NCI-H2107 (cell line): ENCODE measurements at places on chromosomes 5 and 9.

DNA sequence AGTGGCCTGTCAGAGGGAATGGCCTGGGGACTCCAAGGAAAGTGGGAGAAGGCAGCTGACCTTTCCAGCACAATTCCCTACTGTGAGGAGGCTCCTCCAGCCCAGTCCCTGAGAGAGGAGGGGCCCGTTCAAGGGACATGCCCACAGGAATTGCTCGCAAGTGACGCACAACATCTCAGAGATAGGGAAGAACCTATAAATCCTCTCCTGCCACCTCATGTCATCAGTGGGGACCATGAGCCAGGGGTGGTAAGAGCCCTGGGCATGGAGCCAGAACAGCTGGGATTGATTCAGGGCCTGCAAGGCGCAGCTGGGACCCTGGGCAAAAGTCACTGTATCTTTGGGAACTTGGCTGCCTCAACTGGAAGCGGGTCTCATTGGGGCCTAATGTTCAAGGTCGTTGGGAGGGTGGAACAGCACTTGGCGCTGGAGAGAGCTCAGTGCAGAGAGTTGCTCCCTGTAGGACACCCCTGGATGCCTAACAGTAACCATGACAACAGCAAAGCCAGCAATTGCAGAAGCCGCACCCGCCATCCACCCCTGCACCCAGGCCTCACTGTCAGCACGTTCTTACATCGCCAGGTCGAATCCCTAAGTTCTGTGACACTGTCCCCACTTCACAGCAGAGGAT is 41.3 kb upstream of the ORM1 start:
- no peak for DNase-seq

GRCh38 chr9:6562201-6562600 is 83.3 kb downstream of the GLDC start:
- no peak for DNase-seq

- DNase-seq: no peak
Measured at GRCh38 chr5:132202711-132203463, 24.8 kb downstream of the P4HA2 start.

- DNase-seq: no peak
Measured at GRCh38 chr5:170190436-170191134, 42.2 kb upstream of the C5orf58 start.

GRCh38 chr9:73049280-73049679 is 96.4 kb upstream of the ALDH1A1 start:
- DNase-seq: no peak

DNA sequence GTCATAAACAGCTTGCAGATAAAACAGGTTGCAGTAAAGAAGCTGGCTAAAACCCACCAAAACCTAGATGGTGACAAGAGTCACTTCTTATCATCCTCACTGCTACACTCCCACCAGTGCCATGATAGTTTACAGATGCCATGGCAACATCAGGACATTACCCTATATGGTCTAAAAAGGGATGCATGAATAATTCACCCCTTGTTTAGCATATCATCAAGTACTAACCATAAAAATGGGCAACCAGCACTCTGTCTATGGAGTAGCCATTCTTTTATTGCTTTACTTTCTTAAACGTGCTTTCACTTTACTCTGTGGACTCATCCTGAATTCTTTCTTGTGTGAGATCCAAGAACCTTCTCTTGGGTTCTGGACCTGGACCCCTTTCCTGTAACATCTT is 6.7 kb upstream of the SOX30 start:
- DNase-seq: no peak

- DNase-seq: no peak
Measured at GRCh38 chr9:132218208-132218607, 56.4 kb downstream of the NTNG2 start.

- no peak for DNase-seq
Measured at GRCh38 chr5:126374109-126374416, 49.1 kb upstream of the GRAMD2B start.

DNA sequence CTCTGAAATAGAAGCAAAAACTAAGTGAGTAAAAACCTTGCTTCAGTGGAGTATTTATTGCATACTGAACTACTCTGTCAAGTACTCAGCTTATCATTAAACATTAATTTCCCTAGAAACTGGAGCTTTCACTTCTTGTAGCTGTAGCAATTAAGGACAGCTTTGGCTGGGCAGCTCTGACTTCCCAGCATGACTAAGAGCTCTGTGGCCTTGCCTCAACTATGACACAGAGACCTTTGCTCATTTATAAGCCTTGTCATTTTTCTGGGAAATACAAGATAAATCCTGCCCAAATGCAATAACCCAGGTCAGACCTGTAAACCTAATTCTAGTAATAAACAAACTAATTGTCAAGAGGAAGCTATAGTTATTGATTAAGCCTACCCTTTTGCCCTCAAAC is 65.4 kb upstream of the STK32A start:
- no peak for DNase-seq

DNA sequence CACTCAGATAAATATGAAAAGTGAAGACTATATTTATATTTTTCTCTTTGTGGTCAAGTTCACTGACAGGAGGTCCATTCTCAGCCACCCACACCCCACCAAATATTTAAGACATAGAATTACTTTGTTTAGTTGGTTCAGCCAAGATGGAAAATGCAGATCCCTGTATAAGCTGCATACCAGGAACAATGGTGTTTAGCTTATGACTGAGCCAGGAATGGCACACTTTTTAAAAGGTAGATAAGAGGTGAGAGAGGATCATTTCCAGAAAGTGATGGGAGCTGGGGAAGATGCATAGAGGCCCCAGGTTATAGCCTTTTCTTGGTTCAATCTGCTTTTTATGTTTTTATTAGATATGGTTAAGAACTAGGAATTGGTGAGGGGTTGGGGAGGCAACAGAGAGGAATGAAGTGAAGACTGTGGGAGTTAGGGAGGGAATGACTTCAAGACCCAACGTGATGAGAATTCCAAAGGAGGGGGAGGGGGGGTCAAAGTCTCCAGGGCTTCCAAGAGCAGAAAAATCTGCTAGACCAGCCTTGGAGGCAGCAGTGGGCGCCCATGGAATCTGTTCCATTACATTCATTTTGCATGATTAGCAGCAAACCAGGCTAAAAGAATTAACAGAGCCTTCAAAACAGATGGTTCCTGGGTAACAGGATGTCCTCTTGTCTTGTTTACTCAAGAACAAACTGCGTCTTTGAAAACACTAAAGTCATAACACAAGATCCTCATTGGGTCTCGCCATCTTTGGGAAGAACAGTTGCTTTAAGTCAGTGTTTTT is 95.2 kb downstream of the FGF1 start:
- no peak for DNase-seq

DNA sequence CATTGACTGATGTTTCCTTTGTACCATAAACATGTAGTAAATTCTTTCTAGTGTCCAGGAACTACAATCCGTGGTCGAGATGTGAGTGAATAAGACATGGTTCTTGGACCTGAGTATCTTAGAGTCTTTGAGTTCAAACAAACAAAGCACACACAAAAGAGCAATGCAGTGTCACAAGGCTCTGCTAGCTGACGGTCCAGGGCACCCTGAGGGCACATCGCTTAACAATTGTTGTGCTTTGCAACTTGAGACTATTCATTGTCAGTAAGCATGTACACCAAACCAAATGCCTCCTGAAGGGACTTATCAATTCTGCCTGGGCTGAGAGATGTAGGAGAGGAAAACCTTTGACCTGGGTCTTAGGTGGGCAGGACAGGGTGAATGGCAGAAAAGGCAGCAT is 84.8 kb downstream of the CAMK4 start:
- no peak for DNase-seq

DNA sequence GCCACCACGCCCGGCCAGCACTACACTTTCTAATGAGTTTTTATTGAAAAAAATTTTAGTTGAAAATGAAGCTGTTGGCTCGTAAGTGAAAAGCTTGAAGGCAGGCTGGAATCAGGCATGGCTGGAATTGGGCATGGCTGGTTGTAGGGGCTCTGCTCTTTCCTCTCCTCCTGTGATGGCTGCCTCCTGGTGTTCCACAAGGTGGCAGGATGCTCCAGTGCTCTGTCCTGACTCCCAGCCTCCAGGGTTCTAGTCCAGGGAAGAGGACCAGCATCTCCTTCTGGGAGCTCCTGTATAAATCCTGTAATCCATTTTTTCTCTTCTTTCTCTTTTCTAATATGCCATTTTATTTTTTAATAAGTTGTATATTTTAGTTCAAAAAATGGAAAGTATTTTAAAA is 57.2 kb upstream of the DHFR start:
- DNase-seq: no peak

GRCh38 chr5:79074641-79075040 is 5.1 kb downstream of the BHMT2 start:
- DNase-seq: no peak

- DNase-seq: no peak
Measured at GRCh38 chr5:131019601-131020315, 145.3 kb downstream of the HINT1 start.

DNA sequence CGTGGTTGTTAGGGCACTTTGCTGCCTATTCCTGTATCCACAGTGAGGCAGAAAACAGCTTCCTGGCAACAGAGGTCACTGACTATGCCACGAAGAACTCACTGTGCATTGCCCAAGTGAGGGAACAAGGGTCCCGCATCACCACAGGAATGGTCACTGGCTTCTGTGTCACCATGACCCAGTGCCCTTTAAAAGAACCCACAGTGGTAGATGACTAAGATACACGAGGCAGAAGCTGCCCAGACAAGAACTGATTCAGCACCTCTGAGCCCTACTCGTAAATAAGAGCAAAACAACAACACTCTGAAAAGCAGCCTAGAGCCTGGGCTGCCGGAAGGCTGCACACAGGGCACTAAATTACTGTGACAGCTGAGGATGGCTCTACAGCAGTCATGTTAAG is 236.6 kb upstream of the RASEF start:
- no peak for DNase-seq

GRCh38 chr5:80191991-80192398 is 63.9 kb downstream of the SERINC5 start:
- no peak for DNase-seq

- DNase-seq: no peak
Measured at GRCh38 chr9:114282926-114283325, 40.0 kb upstream of the ORM1 start.

- no peak for DNase-seq
Measured at GRCh38 chr9:113530942-113531341, 67.4 kb downstream of the RGS3 start.
